ENCODE measurements at places on chromosomes 7 and 10.

- H3K4me1 ChIP-seq, result peaks cover 6% of the 10 kb centered on the region
- DNase-seq, result no peak
- H3K4me3 ChIP-seq, result no peak overlapping the region
- peaks cover 49% of the 10 kb centered on the region for H3K27me3 ChIP-seq
Observed at GRCh38 chr10:44995581-44995913, 5.2 kb upstream of the ZNF22 start.

- H3K27me3 ChIP-seq, result no peaks in the 10 kb centered on the region
- H3K27ac ChIP-seq, result peak overlapping the region; percentile 19
- H3K36me3 ChIP-seq, result peaks cover 20% of the 10 kb centered on the region
- peaks cover 56% of the 10 kb centered on the region for H3K4me1 ChIP-seq
- no peak overlapping the region for H3K4me3 ChIP-seq
Observed at GRCh38 chr10:50567384-50567783, 56.4 kb downstream of the SGMS1 start.

- H3K36me3 ChIP-seq, result no peaks in the 10 kb centered on the region
- no peaks in the 10 kb centered on the region for H3K27me3 ChIP-seq
- no peak for DNase-seq
- H3K4me1 ChIP-seq, result no peaks in the 10 kb centered on the region
Observed at GRCh38 chr10:117663750-117664149, 121.2 kb downstream of the EMX2 start.

- H3K4me3 ChIP-seq, result no peak overlapping the region
- H3K27me3 ChIP-seq, result peaks cover 40% of the 10 kb centered on the region
- no peak overlapping the region for H3K27ac ChIP-seq
- H3K36me3 ChIP-seq, result no peaks in the 10 kb centered on the region
Observed at GRCh38 chr7:61576-62360, 130.6 kb upstream of the FAM20C start.

DNA sequence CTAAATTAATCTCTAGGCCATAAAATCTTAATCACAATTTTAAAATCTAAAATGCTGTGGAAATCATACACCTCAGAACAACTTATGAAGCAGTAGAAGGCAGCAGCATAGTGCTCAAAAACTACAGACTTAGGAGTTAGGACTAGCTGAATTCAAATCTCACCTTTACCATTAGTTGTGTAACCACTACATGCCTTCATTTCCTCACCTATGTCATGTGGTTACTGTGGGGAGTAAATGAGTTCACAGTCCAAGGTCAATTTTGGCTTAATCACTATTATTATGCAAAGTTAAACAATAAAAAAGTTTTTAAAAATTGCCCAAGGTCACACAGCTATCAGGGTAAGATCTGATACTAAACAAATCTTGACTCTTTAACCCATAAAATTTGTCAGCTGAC, 37.0 kb downstream of the SNX13 start:
- H3K4me3 ChIP-seq, result no peak overlapping the region
- no peaks in the 10 kb centered on the region for H3K27me3 ChIP-seq
- H3K4me1 ChIP-seq, result no peaks in the 10 kb centered on the region
- H3K27ac ChIP-seq, result no peak overlapping the region

- H3K4me1 ChIP-seq, result peaks cover 5% of the 10 kb centered on the region
- peak within 1 kb of the TSS; percentile 85 for H3K27ac ChIP-seq
- peak; percentile 88 for DNase-seq
Observed at GRCh38 chr10:98446661-98447221, at the start of gene HPS1. HPS1 (minus strand) TSS chr10:98446935; CDS start chr10:98443240, 3,695 bp downstream.

DNA sequence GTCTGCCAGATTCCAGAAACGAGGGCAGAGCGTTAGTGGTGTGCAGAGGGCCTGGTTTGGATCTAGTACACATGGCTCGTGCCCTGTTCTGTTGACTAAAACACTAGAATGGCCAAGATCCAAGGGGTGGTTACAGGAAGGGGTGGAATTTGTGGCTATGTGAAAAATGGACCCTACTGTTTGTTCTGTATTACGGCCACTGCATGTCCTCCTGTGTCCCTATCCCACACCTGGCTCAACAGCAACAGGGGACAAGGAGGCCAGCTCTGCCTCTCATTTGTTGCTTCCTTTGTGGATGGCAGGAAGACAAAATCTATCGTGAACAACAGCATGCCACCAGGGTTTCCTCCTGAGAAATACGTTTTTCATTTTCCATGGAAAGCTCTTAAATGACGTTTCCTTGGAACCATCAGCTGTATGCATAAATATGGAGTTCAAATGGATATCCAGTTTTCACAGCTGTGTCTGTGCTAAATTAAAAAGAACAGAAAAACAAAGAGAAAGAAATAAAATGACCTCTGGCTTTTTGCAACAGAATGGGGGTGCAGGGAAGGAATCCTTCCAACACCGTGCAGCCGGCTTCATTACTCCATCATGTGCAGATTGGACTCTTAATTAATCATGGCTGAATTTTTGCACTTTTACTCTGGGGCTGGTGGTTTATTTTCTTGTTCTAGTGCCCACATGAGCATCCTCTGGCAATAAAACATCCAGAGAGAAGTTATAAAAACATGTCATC, 318.9 kb downstream of the CXCL12 start:
- no peaks in the 10 kb centered on the region for H3K27me3 ChIP-seq
- no peaks in the 10 kb centered on the region for H3K4me1 ChIP-seq
- DNase-seq, result no peak
- no peak overlapping the region for H3K27ac ChIP-seq
- H3K4me3 ChIP-seq, result no peak overlapping the region

DNA sequence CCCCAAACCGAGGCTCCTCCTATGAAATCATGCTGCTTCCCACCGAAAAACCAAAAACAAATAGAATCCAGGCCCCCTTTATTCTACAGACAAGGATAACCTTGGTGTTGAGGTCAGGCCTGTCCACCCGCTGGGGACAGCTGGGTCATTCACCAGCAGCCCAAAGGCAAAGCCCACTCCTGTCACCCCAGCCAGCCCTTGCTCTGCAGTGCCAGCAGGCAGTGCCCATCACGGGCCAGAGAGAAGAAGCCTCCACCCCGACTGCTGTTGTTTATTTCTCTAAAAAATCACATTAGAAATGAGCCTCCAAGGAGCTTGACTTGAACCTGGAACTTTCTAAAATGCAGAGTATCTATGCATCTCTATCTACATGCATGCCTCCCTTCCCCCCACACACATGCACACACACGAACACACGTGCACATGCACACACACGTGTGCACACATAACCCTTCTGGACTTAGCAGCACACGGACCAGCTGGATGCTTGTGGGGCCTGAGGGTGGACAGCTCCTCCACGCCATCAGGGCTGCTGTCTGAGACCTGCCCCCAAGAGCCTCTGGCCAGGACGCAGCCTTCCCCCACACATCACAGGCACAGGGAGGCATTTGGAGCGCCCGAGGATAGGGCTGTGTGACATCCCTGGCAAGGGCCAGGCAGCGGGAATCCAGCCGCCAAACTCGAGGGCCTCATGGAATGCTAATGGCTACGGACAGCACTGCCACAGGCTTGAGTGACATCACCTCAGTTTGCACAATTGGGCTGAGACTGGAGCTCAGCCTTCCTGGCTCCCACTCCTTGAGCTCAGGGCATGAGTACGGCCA, 22.8 kb downstream of the PRKAG2 start:
- H3K27me3 ChIP-seq, result peaks cover 99% of the 10 kb centered on the region
- no peaks in the 10 kb centered on the region for H3K36me3 ChIP-seq
- no peak overlapping the region for H3K4me3 ChIP-seq
- no peak overlapping the region for H3K27ac ChIP-seq
- no peak for DNase-seq

DNA sequence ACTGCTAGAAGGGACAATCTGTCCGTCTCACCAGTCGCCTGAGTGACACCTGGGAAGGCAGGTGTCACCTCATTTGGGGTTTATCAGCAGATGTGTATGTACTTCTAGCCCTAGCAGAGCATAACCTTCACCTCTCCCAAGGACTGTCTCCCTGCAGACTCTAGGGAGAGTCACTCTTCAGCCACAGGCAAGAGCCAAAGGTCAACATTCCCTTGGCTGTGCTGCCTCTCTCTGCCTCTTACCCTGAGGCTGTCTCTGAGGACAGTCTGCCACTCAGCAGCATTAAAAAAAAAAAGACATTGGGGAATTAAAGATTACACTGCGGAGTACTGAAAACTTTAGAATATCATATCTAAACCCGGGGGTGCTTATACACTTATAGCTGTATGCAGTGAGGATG, 377.7 kb upstream of the FZD8 start:
- no peaks in the 10 kb centered on the region for H3K36me3 ChIP-seq
- DNase-seq, result no peak
- H3K4me3 ChIP-seq, result no peak overlapping the region
- H3K27ac ChIP-seq, result no peak overlapping the region
- H3K4me1 ChIP-seq, result no peaks in the 10 kb centered on the region

- peak overlapping the region; percentile 97 for H3K27ac ChIP-seq
- H3K27me3 ChIP-seq, result no peaks in the 10 kb centered on the region
- peaks cover 44% of the 10 kb centered on the region for H3K4me1 ChIP-seq
- peak overlapping the region; percentile 64 for H3K4me3 ChIP-seq
- H3K36me3 ChIP-seq, result peaks cover 50% of the 10 kb centered on the region
- DNase-seq, result no peak
Observed at GRCh38 chr10:119166118-119166500, 595 bp upstream of the SFXN4 start.

DNA sequence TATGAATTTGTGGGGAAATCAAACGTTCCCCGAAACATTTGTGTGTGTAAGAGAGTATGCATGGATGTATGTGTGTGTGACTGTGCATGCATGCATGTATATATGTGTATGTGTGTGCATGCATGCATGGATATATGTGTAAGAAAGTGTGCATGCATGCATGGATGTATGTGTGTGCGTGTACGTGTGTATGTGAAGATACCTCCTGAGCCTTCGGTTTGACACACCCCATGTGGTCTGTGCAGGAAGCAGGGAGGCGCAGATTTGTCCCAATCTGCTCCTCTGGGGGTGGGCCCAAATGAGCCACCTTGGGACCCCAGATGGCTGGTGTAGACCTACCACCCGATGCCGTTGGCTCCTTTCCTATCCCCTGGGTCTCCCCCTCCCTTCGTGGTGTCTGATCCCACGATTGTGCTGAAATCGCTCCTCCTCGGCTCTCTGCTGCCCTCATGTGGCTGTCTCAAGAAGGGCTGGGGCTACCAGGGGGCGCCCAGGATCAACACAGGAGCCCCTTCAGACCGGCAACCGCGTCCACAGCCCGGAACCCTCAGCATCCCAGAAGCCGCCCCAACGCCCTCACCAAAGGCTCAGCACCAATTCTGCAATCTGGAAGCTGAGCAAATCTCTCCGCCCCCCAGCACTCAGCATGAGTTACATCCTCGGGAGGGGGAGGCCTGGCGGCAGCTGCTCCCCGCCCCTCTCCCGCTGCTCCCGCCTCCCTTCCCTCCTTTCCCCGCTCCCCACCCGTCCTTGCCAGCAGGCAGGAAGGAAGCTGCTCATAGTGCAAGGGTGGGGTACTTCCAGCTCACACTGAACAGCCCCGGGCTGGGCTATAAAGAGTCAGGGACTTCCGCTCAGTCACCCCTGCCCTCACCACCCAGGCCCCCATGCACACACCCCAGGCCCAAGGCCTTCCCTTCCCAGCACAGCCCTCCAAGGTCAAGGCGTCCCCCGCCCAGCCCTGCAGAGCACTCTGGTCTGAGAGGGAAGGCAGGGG, 2.3 kb upstream of the NOS3 start:
- H3K4me3 ChIP-seq, result no peak overlapping the region
- H3K27me3 ChIP-seq, result no peaks in the 10 kb centered on the region
- no peak overlapping the region for H3K27ac ChIP-seq

GRCh38 chr7:134351424-134351823, 34.7 kb upstream of the SLC35B4 start:
- DNase-seq, result no peak
- H3K27me3 ChIP-seq, result peaks cover 37% of the 10 kb centered on the region
- no peak overlapping the region for H3K4me3 ChIP-seq

DNA sequence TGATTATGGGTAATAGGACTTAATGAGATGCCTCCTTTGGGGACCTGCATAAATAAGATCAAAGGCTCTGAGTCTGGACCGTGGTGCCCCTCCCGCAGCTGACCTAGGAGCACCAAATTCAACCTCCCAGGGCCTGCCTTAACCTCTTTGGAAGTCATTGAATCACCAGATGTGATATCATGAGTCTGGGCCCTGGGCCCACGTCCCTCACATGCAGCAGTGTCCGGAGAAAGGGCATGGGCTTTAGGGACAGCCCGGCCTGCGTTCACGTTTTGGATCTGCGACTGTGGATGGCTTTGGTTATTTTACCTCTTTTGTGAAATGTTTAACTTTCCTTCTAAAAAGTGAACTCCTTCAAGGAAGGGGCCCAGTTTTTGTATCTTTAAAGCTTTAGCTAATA, 220.0 kb upstream of the KLF6 start:
- H3K27me3 ChIP-seq, result no peaks in the 10 kb centered on the region
- no peak overlapping the region for H3K27ac ChIP-seq
- H3K4me1 ChIP-seq, result no peaks in the 10 kb centered on the region
- H3K4me3 ChIP-seq, result no peak overlapping the region
- DNase-seq, result no peak
- no peaks in the 10 kb centered on the region for H3K36me3 ChIP-seq

DNA sequence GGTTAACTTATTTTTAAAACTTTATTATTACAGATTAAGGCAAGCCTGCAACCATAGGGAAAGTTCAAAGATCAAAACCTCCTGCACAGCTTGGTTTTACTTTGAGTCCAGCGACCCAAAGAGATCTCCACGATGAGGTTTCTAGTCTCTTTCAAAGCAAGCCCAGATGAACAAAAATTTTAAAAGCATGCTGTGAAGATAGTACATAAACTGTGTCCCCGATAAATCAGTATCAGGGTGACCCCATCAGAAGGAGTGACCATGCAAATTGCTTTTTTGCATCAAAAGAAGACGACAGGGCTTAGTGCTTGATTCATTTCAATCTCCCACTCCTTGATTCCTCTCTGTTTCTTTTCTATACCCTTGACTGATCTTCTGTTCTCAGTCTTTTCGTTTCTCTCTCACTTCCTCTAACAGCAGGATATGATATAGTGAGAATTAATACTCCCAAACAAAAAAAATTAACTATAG, 16.0 kb upstream of the DNTT start:
- no peaks in the 10 kb centered on the region for H3K36me3 ChIP-seq
- no peaks in the 10 kb centered on the region for H3K27me3 ChIP-seq
- no peaks in the 10 kb centered on the region for H3K4me1 ChIP-seq
- H3K4me3 ChIP-seq, result no peak overlapping the region

- H3K4me1 ChIP-seq, result no peaks in the 10 kb centered on the region
- DNase-seq, result peak; percentile 16
- H3K4me3 ChIP-seq, result no peak overlapping the region
- peaks cover 4% of the 10 kb centered on the region for H3K36me3 ChIP-seq
Observed at GRCh38 chr10:99682752-99683151, 23.4 kb downstream of the ENTPD7 start.

- H3K4me3 ChIP-seq, result no peak overlapping the region
- no peaks in the 10 kb centered on the region for H3K27me3 ChIP-seq
- H3K4me1 ChIP-seq, result no peaks in the 10 kb centered on the region
Observed at GRCh38 chr7:78406531-78406930, 608.0 kb downstream of the PHTF2 start.

- no peak overlapping the region for H3K4me3 ChIP-seq
- H3K4me1 ChIP-seq, result peaks cover 37% of the 10 kb centered on the region
- DNase-seq, result no peak
- peaks cover 24% of the 10 kb centered on the region for H3K36me3 ChIP-seq
Observed at GRCh38 chr7:150339409-150339809, 2.0 kb downstream of the RARRES2 start.

- no peaks in the 10 kb centered on the region for H3K4me1 ChIP-seq
- no peak overlapping the region for H3K4me3 ChIP-seq
- H3K27me3 ChIP-seq, result no peaks in the 10 kb centered on the region
- no peak for DNase-seq
- no peak overlapping the region for H3K27ac ChIP-seq
- H3K36me3 ChIP-seq, result no peaks in the 10 kb centered on the region
Observed at GRCh38 chr7:20083781-20084180, 133.4 kb downstream of the MACC1 start.

GRCh38 chr10:30792025-30792424, 162.5 kb upstream of the LYZL2 start:
- no peaks in the 10 kb centered on the region for H3K4me1 ChIP-seq
- H3K4me3 ChIP-seq, result no peak overlapping the region
- H3K36me3 ChIP-seq, result no peaks in the 10 kb centered on the region
- no peak for DNase-seq
- H3K27me3 ChIP-seq, result peaks cover 17% of the 10 kb centered on the region

All from K562 (cell line).